Stimulated activated CD8-positive, alpha-beta memory T cell treated with anti-CD3 and anti-CD28 coated beads, Interleukin-4, amount 100 ng/mL, for 4 hours (primary cell): ENCODE measurements at places on chromosomes 12 and 14.

- DNase-seq: no peak
Measured at GRCh38 chr14:101719708-101720107, 41.8 kb upstream of the PPP2R5C start.

- no peak for DNase-seq
Measured at GRCh38 chr14:67583711-67584644, 16.1 kb downstream of the PIGH start.

DNA sequence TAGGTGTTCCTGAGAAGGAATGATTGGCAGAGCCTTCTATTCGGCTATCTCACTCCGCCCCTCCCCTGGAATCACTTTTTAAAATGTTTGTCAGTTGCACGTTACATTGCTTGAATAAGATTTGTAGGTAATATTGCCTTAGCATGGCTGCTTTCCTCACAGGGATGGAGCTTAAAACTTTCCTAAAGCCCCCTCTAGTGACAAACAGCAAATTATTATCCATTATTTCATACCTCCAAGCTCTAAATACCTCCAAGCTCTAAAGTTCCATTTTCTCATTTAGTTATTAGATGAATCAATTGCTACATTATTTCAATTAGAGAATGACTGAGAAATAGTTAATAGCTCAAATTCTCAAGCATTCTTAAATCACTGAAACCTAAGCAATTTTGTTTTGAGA lies 5.1 kb upstream of the SPATA7 start:
- DNase-seq: no peak

- DNase-seq: no peak
Measured at GRCh38 chr14:91186515-91187066, 57.9 kb downstream of the GPR68 start.

- no peak for DNase-seq
Measured at GRCh38 chr14:93005838-93006237, 82.9 kb downstream of the CHGA start.

GRCh38 chr14:91369628-91370445 lies 47.8 kb downstream of the CCDC88C start:
- no peak for DNase-seq

GRCh38 chr14:52551696-52552062 lies 626 bp downstream of the TXNDC16 start:
- no peak for DNase-seq

GRCh38 chr12:3727877-3728632 lies 24.9 kb downstream of the CRACR2A start:
- DNase-seq: no peak

DNA sequence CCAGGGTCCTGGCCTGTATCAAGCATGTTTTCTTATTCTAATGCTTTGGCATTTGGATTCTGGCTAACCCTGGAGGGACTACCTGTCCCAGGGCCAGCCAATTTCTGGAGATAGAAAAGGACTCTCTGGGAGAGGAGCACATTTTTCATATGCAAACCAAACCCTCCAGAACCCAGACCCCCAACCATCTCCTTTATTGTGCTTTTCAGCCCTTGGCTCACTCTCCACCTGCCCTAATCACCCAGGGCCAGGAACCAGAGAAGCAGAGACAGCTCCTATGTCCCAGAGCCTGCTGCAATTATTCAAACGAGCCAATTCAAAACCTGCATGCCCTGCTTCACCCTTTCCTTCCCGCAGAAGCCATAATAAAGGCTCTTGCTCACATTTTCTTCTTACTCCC lies 23.8 kb downstream of the HSPB8 start:
- no peak for DNase-seq

GRCh38 chr14:50452979-50453705 lies 56.5 kb upstream of the CDKL1 start:
- DNase-seq: no peak

- no peak for DNase-seq
Measured at GRCh38 chr14:94400422-94400841, 12.0 kb upstream of the SERPINA1 start.

DNA sequence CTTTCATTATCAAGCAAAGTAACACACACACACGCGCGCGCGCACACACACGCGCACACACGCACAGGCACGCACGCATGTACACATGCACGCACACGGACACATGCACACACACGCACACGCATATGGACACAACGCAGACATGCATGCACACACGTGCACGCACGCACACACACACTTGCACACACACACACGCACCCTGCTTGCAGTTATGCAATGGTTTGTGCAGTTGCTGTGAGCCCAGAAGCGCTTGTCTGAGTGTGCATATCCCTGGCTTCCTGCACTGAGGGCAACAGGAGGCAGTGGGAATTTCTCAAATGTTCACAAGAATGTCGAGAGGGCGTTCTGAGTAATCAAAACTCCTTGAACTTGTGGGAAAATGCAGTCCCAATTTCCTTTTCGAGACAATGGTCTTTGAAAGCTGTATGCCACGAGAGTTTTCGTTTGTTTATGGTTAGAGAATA lies 41.6 kb downstream of the NFKBIA start:
- DNase-seq: no peak

GRCh38 chr12:59936534-59936933 lies 340.7 kb downstream of the SLC16A7 start:
- DNase-seq: no peak

GRCh38 chr12:8517971-8518370 lies 4.7 kb downstream of the CLEC4D start:
- no peak for DNase-seq

DNA sequence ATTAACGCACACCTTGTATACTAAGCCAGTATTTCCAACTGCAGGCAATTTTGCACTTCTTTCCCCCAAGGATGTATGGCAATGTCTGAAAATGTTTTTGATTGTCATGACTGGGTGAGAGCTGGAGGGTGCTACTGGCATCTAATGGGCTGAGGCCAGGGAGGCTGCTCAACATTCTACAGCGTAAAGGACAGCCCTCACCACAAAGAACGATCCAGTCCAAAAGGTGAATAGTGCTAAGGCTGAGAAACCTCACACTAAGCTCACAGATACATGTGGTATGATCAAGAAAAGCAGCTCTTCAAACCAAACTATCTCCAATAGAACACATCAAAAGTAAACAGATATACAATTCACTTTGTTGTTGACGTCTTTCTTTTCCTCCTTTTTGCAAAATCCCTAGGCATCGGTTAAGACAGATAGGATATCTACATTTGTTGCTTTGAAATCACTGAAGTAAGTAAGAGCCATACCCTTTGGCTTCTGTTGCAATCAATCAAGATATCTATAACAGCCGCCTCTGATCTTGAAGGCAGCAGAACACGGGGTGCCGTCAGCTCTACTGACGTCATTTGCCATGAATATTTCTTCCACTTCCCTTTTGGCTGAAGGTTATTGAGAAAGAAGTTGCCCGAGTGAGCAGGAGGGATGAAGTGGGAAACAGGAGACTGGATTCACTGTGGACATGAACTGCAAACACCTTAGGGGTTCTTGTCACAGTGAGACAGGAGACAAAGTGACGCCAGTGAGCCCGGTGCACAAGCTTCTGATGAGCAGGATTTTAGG lies 218.3 kb downstream of the FOXN3 start:
- no peak for DNase-seq

DNA sequence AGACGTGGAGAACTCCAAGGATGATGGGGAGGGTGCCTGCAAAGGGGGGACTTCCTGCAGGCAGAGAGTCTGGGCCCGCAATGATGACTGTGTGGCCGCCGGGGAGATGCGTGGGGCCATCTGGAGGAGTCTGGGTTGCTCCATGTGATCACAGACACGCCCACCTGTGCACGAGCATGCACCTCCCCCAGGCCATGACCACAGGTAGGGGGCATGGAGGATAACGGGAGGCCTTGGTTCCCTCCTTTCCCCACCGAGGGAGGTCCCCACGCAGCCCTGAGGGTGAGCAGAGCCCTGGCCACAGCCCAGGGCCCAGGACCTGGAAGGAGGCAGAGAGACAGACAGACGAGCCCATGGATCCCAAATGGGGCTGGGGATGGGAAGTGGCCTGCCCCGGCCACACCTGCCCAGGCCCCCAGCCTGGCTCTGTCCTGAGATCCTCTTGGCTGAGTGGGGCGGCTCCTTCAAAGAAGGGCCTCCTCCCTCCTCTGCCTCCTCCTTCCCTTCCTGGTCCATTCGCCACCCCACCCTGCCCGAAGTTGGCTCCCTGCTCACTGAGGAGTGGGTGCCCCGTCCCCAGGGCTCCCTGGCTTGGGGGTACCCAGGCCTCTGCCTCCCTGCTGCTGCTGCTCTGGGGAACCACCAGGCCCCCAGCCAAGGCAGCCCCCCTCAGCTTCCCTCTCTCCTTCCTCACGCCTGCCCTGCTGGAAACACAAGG lies 138.2 kb downstream of the CALM1 start:
- DNase-seq: no peak

DNA sequence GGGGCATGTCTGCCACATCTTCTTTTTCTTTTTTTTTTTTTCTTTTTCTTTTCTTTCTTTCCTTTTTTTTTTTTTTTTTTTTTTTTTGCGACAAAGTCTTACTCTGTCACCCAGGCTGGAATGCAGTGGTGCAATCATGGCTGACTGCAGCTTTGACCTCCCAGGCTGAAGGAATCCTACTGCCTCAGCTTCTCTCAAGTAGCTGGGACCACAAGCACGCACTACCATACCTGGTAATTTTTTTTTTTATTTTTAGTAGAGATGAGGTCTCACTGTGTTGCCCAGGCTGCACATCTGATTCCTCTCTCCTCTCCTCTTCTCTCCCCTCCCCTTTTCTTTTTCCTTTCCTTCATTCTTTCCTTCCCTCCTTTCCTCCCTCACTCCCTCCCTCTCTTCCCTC lies 18.5 kb downstream of the SLC15A5 start:
- no peak for DNase-seq

GRCh38 chr12:54058128-54058768 lies 4.6 kb downstream of the HOXC4 start:
- no peak for DNase-seq

DNA sequence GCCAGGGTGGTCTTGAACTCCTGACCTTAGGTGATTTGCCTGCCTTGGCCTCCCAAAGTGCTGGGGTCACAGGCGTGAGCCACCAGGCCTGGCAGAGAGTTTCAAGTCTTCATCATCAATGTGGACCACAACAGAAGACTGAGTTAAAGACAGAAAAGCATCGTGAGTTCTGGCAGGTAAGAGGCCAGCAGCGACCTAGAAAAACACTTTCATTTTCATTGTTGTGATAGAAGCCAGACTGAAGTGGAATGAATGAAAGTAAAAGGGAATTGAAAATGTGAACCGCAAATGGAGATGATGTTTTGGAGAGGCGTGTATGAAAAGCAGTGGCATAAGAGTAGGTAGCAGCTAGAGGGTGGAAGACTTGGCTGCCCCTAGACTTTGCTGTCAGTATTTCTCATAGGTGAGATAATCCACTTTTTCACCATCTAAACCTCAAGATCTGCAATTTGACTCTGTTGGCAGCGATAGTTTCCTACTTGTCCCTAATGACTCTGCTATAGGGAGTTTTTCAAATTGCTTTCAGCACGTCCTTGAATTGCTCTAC lies 47.1 kb upstream of the PLEKHA5 start:
- no peak for DNase-seq

DNA sequence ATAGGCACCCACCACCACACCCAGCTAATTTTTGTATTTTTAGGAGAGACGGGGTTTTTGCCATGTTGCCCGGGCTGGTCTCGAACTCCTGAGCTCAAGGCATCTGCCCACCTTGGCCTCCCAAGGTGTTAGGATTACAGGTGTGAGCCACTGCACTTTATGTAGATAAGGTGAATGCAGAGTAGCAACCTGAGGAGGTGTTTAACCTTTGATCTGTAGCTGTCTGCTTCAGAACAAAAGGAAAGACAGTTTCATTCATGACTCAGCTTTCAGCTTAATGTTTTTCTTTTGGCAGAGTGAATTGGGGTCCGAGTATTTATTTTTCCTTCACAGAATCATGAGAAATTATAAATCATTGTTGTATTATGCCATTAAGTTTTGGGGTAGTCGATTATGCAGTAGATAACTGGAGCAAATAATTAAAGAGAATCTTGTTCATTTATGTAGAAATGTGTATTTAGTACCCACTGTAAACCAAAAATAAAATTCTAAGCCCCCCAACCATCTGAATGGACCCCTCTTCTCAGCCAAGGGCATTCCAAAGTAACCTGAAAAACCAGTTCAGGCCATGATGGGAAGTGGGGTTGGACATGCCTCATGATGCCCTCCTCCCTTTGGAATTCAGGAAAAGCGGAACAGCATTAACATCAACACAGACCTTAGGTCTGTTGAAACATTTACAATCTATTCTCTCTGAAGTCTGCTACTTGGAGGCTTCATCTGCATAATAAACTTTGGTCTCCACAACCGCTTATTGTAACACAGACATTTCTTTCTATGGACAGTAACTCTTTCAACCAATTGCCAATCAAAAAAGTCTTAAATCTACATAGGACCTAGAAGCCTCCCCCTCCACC lies 10.7 kb upstream of the STX2 start:
- no peak for DNase-seq

DNA sequence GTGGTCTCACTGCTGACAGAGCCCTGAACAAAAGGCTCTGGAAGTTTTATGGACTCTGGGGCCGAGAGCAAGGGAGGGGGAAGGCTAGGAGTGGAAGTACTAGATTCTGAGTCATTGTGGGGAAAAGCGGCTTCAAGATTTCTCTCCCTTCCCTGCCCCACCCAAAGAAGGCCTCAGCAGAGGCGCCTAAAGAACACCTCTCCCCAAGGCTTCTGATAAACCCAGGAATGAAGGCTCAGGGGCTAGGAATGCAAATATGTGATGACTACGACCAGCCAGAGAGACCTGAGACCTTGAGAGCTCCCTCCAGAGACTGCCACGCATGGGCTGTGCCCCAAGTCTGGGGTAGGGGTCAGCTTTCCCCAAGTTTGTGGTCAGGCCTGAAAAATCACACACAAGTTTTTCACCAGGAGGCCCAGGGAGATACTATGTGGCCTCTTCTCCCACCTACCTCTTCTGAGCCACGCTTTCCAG lies 130.7 kb upstream of the HIF1A start:
- no peak for DNase-seq

DNA sequence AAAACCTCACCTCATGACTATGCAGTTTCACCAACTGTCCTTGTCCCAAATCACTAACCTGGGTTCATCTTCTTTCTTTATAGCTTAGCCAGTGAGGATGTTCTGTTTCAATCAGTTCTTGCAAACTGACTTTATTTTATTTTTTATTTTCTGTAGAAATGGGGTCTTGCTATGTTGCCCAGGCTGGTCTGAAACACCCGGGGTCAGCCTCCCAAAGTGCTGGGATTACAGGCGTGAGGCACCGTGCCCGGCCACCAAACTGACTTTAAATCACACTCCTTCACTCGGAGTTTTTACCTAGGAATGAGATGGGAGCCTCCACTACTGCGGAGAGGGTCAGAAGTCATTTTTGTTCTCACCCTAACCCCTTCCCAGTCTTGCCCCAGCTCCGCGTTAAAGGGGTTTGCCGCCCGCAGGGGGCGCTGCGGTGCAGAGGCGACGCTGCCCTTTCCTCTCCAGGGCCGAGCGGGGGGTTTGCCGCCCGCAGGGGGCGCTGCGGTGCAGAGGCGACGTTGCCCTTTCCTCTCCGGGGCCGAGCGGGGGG lies 7.0 kb upstream of the B4GALNT3 start:
- DNase-seq: no peak
